ENCODE measurements at places on chromosomes 4 and X. TPM values are rescaled to one million over a fixed set of nuclear protein-coding genes. Genes with fewer than 3 reads are reported as not detected.
A peak's percentile ranks its signal among the peaks of the same experiment; 100 is the strongest.

Gene EDA
- total RNA-seq, result 3.2 TPM

Gene ALAS2
- total RNA-seq, result not detected

DNA sequence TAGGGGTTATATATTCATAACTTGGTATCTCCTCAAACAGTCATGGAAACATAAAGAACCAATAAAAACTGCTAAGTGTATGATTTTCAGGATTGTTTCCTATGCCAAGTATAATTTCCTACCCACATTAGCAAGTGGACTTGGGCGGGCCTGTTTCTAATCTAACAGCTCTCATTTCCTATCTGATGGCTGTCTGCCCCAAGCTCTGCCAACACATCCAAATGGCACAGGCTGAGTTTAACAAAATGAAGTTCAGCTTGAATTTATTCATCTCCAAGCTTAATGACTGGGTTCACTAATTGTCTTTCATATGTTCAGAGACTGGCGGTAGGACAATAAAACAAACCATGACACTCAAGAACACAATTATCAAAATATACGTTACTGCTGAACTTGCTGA, 55.5 kb upstream of the S100G start:
- no peak for DNase-seq

GRCh38 chr4:147644471-147644870, 27.3 kb downstream of the TMEM184C start:
- DNase-seq, result no peak

Gene FAM241A
- total RNA-seq, result 10.5 TPM

GRCh38 chr4:86313656-86314055, 46.2 kb downstream of the MAPK10 start:
- DNase-seq, result no peak

DNA sequence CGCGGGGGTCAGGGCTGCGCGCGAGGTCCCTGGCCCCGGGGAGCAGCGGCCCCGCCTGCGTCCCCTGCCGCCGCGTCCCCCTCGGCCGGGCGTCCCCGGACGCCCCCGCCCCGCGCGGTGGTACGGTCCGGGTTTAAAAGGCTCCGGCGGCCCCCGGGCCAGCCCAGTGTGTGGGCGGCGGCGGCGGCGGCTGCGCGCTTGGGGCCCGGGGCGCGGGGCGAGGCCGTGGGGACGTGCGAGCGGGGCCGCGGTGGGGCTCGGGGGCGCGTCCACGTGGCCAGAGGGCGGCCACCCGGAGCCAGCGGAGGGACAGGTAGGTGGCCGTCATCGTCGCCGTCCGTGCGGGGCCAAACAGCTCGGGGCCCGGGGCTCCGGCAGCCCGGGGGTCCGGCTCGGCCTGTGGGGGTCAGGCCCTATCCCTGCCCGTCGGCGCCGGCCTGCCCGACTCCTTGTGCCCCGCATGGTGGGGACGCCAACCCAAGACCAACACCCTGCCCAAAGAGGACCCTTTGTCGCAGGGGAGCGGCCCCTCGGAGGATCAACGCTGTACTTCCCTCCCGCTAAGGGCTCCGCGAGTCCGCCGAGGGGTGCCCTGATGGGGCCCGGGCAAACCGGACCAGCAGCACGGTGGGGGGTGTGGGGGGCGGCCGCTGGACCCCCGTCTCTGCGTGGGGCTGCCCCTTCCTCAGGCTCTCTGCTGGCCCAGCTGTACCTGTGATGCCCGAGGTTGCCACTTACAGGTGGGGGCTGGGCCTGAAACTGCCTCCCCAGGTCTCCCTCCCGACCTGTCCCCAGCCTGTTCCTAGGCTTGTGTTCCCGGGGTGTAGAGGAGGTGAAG, at the start of gene PLXNA3:
PLXNA3 (plus strand) TSS at position 166 of the 838 bp plus-strand sequence. CDS start 1,903 bp downstream, outside the sequence.
- peak; percentile 48 for DNase-seq

Gene ZC4H2
- 23.4 TPM for total RNA-seq

Gene S100P
- not detected for total RNA-seq
